ENCODE measurements at places on chromosomes 3 and 15.

DNA sequence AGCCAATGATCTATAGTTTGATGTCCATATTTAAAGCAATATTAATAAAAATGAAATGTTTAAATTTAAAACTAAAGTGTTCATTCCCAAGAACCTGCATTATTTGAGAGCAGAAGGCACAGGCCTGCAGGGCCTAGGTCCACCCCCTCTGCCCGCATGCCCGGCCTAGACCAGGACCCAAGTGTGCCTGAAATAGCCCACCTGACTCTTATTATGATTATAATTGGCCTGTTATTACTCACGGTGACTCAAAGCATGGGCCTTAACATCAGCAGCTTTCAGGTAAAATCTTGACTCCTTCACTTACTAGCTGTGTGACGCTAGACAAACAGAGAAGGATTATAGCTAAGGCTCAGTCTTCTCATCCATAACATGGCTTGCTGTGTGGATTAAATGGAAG is 128.8 kb downstream of the PLCL2 start:
- no peak for DNase-seq

GRCh38 chr3:129974833-129975704 is 549 bp downstream of the TRH start:
- DNase-seq = no peak

- no peak for DNase-seq
These were observed 331.1 kb downstream of the TBC1D5 start for GRCh38 chr3:17411157-17411877.

- peak; percentile 68 for DNase-seq
These were observed 27.6 kb upstream of the ANKDD1A start for GRCh38 chr15:64883997-64884511.

- no peak for DNase-seq
These were observed 16.5 kb downstream of the CCRL2 start for GRCh38 chr3:46423588-46423987.

DNA sequence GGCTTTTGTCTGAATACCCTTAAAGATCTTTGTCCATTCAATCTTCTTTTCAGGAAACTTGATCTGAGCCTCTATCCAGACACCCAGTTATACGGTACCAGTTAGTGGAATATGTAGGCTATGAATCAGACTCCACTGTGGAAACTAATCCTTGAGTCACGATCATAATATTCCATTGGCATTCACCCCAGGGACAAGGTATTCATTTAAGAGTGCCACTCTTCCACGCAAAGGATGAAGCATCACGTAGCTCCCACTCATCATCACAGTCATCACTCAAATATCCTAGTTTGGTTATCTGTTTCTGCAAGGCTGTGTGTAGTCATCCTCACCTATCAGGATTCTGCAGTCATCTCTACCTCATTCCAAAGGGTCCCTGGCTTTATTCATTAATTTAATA is 85.6 kb downstream of the NEDD4 start:
- no peak for DNase-seq

DNA sequence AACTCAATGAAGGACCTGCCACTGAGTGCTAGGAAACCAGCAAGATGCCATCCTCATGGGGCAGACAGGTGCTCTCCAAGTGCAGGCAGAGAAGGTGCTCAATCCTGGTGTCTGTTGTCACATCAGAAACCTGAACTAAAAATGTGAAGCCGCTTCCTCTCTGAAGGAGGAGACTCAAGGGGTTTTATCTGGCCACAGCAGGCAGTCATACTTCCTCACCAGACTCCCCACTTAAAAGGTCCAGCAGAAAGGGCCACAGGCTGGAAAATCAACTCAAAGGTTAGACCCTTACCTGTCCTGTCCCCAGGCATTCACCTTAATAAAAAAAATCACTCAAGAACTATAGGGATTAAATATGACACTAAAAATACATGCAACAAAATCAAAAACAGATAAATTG is 4.8 kb downstream of the CCDC12 start:
- DNase-seq = no peak

DNA sequence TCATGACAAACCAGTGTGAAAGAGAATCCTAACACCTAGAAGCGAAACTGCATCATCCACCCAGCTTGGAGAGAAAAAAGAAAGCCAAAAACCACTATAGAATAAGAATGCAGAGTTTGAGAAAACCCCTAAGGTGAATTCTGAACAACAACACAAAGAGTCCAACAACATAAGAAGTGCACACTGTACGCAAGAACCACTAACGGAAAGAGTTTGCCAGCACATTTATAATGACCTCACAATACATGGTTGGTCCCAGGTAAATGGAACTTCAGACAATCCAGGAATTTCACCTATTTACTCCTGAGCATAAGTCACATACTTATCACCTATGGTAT is 128.3 kb upstream of the BHLHE40 start:
- DNase-seq = no peak

- no peak for DNase-seq
These were observed 32.3 kb upstream of the UTS2B start for GRCh38 chr3:191362524-191363090.

DNA sequence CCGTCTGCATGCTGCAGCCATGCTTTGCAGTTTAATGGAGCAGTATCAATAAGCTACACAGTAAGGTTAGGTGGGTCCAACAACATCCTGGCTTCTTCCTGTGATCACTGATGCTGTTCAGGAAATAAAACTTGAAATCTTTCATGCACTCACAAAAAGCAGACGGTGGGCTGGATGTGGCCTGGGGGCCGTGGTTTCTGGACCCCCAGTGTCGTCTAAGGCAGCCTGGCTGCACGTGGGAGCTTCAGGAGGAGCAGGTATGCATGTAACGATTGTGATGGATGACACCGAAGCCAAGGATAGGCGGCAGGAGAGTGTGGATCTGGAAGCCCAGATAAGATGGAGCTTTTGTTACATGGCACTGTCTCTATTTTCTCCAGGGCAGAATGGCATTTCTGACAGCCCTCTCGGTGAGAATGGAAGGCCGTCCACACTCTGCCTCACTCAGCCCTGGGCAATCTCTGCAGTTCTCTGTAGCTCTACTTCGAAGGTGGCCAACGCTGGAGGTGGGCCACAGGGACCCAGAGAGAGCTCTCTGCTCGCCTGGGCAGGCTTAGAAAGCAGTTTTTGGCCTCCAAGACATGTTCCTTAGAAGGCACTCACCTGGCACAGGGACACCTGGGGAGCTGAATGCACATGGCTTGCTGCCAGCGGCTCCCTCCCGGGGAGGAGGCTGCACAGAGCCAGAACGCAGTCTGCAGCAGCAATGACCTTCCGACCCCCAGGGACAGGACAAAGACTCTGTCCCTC is 46.4 kb upstream of the IQSEC1 start:
- DNase-seq = no peak

DNA sequence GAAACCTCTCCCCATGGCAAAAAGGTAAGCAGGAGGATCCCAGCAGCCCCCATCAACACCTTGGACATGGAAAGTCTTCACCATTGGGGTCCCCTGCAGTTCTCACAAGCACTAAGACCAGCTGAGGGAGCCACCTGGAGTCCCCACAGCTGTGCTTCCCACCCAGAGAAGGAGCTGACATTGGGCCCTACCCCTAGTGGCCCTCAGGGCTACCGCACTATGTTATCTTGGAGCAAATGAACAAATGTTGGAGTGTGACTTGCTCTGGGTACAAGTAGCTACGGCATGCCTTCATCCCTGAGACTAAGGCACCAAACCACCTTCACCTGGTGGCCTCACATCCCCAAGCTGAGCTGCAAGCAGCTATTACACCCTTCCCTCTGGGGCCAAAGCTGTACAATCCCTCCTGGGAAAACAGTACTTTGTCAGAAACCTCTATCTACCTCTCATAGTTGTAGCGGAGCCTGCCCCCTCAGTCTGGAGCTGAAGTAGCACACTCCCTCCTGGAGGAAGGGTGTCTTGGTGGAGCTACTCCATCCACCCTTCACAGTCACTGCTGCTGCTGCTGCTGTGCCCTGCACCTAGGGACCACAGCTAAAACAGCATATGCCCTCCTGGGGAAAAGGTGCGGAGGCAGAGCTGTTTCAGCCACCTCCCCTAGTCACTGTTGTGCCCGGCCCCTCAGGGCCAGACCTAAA is 42.7 kb downstream of the SERP1 start:
- DNase-seq = no peak

DNA sequence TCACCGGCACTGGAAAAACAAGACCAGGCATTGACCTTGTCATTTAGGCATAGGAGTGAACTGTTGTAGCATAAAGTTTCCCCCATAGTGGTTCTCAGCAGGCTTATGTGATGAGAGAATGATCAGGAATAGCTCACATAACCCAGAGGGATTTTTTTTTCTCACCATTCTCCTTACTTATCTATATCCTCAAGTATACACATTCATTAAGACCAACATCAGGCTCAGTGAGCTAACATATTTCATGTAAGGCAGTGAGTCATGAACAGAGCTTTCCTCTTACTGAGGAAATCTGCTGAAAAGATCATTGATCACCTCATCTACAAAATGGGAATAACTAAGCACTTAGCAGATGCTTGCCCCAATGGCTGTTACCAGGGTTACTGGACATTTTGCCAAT is 396.6 kb upstream of the TMCO5A start:
- no peak for DNase-seq

DNA sequence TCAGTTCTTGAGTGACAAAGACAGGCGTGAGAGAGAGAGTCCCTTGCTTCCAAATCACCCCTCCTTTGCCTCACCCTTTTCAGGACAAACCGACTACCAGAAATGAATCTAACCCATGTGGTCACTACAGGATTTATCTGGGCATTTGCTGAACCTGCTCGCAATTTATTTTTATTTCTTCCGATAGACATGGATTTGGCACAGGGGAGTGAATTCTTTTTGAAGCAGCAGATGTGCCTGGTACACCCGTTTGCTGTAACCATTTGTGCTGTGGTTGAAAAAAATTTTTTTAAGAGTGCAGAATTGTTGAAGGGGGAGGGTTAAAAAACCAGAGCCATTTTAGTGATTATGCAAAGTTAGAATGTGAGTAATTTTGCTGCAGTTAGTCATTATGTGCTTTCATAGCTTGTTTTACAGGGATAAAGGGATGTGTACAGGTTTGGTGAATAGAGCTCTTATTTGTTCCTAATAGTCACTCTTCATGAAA is 442.0 kb downstream of the LPP start:
- DNase-seq = no peak

DNA sequence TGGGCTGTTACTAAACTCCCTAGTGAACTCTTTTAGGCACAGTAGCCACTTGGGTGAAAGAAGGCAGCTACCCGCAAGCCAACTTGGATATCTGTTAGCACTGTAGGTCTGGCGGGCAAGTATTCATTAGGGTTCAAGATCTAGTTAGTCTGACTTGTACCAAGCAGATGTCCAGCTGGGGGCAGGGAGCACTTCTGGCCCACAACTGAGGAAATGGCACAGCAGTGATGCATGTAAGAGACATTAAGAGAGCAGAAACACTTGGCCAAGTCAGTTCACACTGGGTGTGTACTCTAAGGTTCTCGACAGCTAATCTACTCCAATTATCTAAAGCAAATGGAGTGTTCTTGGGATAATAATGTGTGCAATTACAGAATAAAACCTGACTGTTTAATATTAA is 131.7 kb downstream of the CTNNB1 start:
- DNase-seq = no peak

DNA sequence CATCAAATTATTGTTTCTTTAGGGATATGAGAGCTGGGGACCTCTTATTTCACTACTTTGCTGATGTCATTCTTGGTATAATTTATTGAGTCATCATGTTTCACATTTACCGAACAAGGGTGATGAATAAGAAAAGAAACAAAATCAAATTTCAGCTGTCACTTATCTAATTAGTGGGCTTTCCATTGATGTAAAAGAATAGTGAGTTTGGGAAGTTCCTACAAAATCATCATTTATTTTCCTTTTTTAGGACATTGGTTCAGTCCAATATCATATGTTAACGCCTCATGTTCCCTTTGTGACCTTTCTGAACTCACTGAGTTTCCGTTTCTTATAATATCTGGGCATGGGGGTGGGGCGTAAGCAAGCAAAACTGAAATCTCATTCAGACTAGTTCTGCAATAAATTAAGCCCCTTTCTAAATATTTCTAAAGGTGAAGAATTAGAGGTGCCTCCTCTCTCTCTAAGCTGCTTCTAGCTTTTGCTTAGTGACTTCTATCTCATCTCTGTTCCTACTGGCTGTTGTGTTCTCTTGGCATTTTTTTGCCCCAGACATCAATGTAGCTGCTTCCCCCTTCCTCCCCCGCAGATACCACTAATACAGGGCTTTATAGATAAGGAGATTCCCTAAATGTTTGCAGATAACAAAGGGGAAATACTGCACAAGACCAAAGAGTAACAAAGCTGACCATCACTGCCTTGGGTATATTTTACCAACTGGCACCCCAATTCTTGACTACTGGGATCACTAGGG is 238.0 kb upstream of the CTNNB1 start:
- no peak for DNase-seq

DNA sequence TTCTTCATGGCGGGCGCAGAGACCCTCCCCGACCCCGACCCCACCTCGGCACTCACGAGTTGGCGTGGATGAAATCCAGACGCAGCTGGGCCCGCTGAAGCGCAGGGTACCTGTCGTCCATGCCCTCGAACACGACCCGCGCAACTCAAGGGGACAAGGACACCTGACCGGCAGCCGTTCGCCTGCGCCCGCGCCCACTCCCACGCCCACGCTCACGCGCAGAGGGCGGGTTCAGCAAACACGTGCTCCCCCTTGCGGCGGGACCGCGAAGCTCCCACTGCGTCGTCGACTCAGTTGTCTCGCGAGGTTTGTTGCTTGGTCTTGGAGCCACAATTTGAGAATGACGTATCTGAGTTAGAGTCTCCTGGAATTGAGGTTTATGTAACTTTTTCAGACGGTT is at the start of gene MORC1:
TSS of gene MORC1 (minus strand) at position 196 of the 400 bp plus-strand sequence. CDS start at position 121, 75 bp downstream.
- DNase-seq = no peak

GRCh38 chr15:78033864-78034263 is 43.6 kb downstream of the TBC1D2B start:
- no peak for DNase-seq

GRCh38 chr3:125011941-125012340 is 43.9 kb downstream of the HEG1 start:
- DNase-seq = no peak

DNA sequence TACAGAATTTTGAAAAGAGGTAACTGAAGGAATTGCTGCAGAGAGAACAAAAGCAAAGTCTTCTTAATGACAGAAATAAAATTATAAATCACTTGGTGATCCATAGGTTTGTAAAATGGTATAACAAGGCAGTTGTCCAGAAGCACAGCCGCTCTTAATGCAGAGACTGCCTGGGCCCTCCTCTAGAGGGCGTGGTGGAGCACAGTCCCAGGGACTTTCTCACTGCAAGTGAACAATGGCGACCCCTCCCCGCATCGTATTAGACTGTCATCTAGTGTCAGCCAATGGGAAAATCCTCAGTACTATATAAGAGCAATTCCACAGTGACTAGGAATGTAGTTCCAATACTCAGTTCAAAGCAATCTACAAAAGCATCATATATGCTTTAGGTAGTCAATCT is 26.4 kb upstream of the ZBED2 start:
- no peak for DNase-seq

DNA sequence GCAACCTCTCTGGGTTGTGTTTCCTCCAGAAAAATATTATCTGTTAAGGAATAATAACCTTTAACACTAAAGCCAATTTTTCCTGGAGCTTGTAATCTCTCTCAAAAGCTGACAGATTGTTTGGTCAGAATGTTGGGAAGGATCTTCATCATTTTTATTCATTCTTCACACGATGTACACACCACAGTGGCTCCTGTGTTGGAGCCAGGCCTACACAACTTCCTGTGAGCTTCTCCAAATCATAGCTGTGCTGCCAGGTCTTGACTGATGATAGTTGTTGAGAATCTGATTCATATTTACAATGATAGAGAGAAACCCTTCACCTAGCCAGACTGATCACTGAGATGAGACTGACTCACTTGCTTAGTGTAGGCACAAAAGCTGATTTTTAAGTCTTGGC is 151.0 kb upstream of the ROBO2 start:
- DNase-seq = no peak

All from stimulated activated CD4-positive, alpha-beta T cell treated with anti-CD3 and anti-CD28 coated beads, TNF-alpha, amount 100 ng/mL, for 1 hour (primary cell).